CD4-positive, alpha-beta T cell treated with Interleukin-1 beta for 1 hour (primary cell): ENCODE measurements at places on chromosomes 12 and 14.

- no peak for DNase-seq
These were observed 1.9 kb upstream of the KDM2B start for GRCh38 chr12:121582583-121583333.

DNA sequence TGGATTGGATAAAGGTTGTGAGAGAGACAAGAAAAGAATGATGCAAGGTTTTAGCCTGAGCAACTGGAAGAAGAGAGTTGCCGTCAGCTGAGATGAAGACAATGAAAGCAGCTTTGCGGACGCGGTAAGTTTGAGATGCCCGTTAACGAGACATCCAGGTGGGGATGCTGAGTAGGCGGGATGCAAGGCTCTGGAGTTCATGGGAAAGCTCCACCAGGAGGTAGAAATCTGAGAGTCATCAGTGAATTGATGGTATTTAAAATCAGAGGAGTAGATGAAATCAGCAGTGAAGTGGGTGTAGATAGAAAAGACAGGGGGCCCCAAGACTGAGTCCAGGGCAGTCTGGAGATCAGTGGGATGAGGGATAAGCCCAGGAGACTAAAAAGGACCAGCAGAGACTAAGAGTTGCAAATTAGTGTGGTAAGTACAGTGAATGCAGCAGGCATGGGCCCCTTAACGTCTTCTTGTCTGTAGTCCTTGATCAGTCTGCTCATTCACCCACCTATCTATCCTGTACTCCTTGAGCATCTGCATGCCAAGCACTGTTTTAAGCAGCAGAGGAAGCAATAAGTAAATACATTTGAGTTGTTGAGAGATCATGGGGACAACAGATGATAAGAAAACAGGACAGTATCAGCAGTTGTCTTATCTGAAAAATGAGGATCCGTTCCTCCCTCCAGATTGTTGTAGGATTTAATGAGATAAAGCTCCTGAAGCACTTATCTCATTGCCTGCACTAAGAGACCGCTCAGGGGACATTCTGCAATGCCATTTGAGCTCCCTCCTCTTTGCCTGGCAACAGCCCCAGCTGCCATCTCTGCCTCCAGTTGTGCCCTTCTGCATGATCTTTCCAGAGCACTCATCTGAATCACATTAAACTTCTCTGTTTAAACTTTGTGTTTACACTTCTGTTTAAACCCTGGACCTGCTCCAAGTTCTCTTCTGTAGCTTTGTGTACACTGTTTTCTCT, 91.5 kb downstream of the APAF1 start:
- DNase-seq = no peak

- DNase-seq = peak; percentile 96
These were observed at the start of gene DCAF4 for GRCh38 chr14:72926292-72927028. TSS of gene DCAF4 (plus strand) at chr14:72926464. CDS start at chr14:72937979, 11,515 bp downstream.

- DNase-seq = peak; percentile 4
These were observed 63.6 kb upstream of the BCL2L14 start for GRCh38 chr12:12007001-12007712.

- DNase-seq = no peak
These were observed 153.7 kb upstream of the PLXNC1 start for GRCh38 chr12:93994721-93995120.

GRCh38 chr12:12837025-12837812, 24.1 kb downstream of the DDX47 start:
- peak; percentile 57 for DNase-seq

- DNase-seq = no peak
These were observed 214.3 kb upstream of the CDKN3 start for GRCh38 chr14:54182419-54183045.
